ENCODE measurements at places on chromosomes 13 and 19.

DNA sequence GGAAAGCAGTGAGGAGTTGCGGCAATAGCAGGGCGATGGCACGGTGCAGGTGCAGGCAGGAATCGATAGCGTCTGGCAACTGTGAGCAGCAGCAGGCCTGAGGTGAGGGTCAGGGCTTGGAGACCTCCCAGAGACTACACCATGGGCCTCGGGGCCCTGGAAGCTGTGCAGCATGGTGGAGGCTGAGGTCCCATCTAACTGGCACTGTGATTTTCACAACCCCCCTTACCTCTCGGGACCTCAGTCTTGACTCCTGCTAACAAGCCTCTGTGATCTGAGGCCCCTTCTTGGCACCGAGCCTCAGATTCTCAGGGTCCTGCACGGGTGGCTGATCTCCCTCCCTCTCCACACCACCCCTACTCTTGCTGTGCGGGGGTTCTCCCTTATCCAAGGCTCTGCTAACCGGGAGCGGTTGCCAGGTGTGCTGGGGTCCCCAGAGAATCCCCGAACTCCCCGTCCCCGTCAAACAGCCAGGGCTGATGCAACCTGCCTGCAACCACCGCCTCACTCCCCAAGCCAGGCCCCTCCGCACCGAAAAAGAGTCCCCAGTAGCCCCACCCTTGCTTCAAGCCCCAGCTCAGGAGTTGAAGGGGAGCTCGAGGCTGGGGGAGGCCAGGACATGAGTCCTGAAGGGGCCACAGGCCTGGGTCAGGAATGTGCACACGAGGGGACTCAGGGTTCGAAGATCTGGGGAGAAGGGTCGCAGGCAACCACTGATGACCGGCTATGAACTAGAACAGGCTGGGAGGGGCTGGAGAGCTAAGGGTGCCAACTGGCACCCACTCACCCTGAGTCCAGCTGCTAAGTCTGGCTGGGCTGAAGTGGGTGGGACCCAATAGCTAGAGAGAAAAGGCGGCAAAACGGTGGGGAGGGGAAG is 4.8 kb upstream of the ATF5 start:
- DNase-seq = no peak

- DNase-seq = no peak
These were observed at the start of gene ONECUT3 for GRCh38 chr19:1752757-1753728. Gene ONECUT3 (plus strand): TSS chr19:1753506. CDS start chr19:1753663, 157 bp downstream.

DNA sequence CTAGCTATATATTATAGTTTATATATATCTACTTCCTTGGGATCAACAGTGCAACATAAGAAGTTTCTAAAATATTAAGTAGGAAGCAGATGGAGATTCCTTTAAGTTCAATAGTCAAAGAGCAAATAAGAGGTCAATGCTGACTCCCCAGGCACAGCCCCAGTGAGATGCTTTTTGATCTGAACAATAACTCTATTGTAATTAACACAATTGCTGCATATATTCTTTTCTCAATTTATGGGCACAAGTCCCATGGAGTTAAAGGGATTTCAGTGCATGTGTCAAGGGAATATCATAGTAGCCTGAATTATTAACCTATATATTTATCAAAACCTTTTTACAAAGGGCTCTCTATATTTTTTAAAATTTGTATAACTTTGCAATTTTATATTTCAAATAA is 180.8 kb downstream of the SPRY2 start:
- no peak for DNase-seq

GRCh38 chr13:38223089-38223488 is 126.6 kb upstream of the UFM1 start:
- no peak for DNase-seq

DNA sequence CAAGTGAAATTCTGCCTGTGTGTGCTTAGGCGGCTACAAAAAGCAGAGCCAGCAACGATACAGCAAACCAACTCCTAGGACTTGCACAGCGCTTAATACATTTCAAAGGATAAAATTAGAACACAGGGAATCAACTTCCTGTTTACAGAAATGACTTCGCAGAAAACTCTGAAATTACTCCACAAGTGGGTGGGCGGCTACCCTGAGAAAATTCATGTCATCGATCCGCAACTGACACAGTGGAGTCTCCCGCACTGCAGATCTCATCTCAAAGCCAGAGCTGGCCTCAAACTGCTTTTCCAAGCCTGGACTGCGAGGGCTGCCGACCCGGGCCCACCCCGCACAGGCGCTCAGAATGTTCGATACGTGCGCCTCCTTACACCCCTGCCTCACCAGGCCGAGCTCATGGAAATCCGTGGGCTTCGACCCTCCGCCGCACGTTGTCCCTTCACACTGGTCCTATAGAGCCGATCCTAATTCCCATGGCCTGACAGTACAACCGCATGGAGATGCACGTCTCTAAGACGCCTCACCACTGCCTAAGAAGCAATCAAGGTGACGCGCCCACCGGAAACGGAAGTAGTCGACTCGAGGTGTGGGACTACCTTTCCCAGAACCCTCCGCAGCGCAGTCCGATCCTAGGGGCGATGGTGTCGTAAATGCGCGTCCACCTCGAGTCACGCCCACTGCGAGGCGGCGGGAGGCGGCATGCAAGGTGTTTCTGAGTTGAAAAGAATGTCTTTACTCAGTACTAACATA is at the start of gene ZNF229:
Gene ZNF229 (minus strand): TSS at position 557 of the 759 bp plus-strand sequence. CDS start 5,625 bp downstream, outside the sequence.
- peak; percentile 32 for DNase-seq

DNA sequence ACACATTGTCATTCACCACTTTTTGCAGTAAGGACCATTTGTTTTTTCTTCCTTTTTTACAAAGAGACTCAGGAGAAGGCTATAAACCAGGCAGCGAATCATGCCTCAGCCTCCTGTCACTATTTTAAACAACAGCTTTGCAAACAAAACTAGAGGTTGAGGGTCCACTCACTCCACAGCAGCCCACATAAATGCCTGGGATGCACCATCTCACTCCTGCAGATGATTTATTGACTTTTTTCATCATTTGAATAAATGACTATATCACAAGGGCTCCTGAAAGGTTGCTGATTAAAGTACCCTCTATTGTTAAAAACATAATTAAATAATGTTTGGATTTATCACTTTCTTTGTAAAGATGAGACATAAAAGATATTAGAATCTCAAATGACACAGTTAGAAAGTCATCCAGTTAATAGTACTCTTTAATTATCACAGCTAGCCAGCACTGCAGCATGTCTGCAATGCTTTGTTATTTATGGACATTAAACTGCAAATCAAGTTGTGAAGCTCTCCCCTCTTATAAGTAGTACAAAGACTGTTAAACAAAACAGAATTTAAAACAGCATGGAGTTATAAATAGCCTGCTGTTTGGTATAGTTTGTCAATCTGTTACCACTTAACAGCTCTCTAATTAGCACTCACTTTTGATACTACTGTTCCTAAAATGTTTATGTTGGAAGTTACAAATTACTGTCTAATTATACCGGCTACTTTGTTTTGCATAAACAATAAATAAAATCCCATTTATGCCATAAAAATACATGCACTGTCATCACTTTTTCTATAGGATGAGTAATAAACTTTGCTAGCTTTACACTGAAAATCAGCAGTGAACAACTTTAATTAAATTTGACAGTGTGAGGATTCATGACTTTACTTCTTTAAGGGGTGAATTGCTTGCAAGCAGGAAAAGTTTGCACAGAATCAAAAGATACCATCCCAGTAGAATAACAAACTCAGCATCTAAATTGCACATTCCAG is 853.2 kb downstream of the UQCRFS1 start:
- no peak for DNase-seq

DNA sequence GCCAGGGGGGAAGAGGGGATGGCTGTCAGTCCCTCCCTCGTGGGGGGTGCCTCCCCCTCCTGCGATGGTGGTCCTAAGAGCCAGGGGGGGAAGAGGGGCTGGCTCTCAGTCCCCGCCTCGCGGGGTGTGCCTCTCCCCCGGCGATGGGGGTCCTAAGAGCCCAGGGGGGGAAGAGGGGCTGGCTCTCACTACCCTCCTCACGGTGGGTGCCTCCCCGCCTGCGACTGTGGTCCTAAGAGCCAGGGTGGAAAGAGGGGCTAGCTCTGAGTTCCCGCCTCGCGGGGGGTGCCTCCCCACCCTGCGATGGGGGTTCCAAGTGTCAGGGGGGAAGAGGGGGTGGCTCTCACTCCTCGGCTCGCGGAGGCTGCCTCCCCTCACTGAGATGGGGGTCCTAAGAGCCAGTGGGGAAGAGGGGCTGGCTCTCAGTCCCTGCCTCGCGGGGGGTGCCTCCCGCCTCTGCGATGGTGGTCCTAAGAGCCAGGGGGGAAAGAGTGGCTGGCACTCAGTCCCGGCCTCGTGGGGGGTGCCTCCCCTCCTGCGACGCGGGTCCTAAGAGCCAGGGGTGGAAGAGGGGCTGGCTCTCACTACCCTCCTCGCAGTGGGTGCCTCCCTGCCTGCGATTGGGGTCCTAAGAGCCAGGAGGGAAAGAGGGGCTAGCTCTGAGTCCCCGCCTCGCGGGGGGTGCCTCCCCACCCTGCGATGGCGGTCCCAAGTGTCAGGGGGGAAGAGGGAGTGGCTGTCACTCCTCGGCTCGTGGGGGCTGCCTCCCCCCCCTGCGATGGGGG is 2325.6 kb upstream of the PCDH20 start:
- DNase-seq = no peak

DNA sequence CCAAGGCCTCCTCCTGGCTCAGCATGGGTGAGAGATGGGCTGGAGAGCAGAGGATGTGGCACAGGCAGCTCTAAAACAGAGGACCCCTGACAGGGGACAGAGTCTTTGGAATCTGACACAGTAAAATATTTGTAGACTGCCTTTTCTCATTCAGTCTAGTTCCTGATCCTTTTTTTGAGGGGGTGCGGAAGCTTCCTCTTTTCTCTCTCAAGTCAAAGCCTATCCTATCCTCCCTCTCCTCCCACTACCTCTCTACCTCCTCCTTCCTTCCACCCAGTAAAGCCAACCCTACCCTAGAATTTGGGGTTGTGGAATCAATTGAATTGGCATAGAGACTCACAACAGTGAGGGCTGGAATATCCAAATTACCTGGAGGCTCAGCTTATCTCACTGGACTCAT is 82.0 kb downstream of the TEX26 start:
- no peak for DNase-seq

DNA sequence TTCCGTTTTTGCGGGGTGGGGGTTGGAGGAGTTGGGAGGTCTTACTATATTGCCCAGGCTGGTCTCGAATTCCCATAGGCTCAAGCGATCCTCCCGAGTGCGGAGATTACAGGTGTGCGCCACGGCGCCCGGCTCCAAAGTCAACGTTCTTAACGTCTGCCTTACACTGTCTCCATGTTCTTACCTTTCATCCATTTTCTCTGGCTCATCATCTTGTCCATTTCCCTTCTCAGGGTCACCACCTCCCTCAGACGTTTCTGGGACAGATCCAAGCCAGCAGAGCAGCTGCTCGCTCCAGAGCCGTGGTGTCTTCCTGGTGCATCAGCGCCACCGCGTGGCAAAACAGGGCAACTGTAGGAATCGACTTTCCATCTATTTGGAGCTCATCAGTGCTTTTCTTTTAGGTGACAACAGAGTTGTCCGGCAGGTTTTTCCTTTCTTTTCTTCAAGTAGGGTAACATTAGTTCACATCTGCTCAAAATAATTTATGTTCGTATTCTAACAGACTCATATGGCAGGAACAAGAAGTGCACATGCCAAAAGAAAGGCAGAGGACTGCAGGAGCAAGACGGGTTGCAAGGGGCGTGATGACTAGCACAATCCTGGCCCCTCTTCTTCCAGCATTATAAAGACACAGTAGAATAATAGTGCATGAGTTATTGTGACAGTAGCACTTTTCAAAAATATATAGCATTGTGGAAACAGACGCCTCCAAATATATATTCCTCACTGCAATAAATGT is 103.1 kb upstream of the ABCC4 start:
- DNase-seq = peak; percentile 59

DNA sequence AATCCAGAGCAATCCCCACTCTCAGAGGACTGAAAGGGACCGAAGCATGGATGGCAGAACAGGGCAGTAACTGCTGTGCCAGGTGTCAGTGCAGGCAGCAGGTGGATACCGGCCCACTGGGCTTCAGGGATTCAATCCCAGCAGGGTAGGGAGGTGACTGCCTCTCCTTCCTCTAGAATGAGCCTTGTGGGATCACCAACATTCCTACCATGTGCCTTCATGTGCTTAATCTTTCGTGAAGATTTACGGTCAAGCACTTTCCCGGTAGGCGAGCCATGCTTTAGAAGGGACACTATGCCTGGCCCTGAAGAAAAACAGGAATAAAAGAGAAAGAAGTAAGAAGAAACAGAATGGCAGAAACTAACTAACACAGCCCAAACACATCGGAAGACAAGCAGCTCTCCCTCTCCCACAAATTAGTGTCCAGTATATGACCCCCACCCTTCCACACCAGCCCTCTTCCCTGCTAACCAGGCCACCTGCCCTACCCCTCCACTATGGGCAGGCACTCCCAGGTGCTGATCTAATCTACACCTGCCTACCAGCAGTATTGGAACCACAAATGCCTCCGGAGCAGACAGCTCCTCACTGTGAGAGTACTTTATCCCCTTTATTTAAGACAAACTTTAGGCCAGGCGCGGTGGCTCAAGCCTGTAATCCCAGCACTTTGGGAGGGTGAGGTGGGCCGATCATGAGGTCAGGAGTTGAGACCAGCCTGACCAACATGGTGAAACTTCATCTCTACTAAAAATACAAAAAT is 162.5 kb downstream of the NUFIP1 start:
- DNase-seq = no peak

DNA sequence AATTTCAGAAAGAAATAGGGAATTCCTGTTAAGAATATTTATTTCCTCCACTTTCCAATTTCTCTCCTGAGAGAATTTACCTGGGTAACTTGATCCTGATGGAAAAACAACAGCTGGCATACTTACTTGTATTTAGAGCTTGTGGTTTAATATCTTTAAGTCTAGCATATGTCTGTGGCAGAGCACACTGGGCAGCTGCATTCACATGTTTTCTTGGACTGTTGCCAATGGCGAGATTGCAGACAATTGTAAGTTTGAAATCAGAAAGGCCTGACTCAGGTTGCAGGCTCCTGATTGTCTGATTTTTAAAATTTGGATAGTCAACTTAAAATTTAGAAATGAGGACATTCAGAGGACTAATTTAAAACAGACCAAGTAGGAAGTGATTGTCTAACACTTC is 66.9 kb downstream of the NHLRC3 start:
- no peak for DNase-seq

- no peak for DNase-seq
These were observed 24.5 kb upstream of the ZNF816 start for GRCh38 chr19:52987221-52987620.

- no peak for DNase-seq
These were observed 14.7 kb downstream of the FBXO27 start for GRCh38 chr19:39017646-39018045.

- DNase-seq = no peak
These were observed 201.2 kb downstream of the LHFPL6 start for GRCh38 chr13:39401756-39402155.

GRCh38 chr13:30496147-30496546 is 30.4 kb upstream of the HMGB1 start:
- DNase-seq = no peak

GRCh38 chr19:49212016-49212701 is 54.6 kb downstream of the TRPM4 start:
- DNase-seq = no peak

DNA sequence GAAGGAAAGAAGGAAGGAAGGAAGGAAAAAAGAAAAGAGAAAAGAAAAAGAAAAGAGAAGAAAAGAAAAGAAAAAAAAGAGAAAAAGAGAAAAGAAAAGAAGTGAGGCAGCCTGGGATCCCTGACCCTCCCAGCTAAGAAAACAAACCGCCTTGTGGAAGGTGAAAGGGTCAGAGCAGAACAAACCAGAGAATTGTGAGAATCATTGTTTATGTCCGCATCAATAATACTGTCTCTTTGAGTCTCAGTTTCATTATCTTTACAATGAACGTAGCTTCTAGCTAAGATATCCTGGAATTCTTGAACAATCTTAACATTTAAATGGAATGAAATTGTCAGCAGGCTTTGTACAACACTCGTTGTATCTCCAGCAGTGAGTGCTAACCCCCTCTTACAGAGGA is 66.4 kb upstream of the SERP2 start:
- no peak for DNase-seq
